ENCODE measurements at places on chromosomes 2 and 18.

GRCh38 chr2:223319601-223320000 is 267.6 kb downstream of the KCNE4 start:
- no peak for DNase-seq

- DNase-seq: no peak
These were observed 291.0 kb upstream of the CDH19 start for GRCh38 chr18:66894851-66895250.

- no peak for DNase-seq
These were observed 110.2 kb downstream of the ANTXR1 start for GRCh38 chr2:69123182-69123581.

DNA sequence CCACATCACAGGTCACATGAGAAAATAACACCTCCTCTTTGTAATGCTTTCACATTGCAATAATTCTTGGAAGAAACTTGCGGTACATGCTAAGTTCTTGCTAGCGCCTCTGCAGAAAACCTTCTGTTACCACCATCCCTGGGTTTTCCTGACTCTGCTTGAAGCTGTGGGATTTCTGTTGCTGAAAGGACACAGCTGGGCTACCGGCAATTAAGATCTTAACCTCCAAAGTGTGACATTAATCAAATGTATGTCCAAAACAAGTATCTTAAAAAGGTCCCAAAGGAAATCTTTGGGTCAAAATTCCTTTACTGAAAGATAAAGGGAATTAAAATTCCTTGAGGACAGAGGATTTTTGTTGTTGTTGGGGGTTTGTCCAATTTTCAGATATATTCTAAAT is 7.5 kb downstream of the CCBE1 start:
- no peak for DNase-seq

GRCh38 chr2:201858281-201859184 is 52.2 kb downstream of the CDK15 start:
- DNase-seq: no peak

- no peak for DNase-seq
These were observed 411.4 kb downstream of the TRIB2 start for GRCh38 chr2:13128139-13128538.

- DNase-seq: no peak
These were observed 385.8 kb downstream of the TRIB2 start for GRCh38 chr2:13102397-13103063.

- DNase-seq: no peak
These were observed 51.3 kb downstream of the TMEM163 start for GRCh38 chr2:134667541-134667940.

DNA sequence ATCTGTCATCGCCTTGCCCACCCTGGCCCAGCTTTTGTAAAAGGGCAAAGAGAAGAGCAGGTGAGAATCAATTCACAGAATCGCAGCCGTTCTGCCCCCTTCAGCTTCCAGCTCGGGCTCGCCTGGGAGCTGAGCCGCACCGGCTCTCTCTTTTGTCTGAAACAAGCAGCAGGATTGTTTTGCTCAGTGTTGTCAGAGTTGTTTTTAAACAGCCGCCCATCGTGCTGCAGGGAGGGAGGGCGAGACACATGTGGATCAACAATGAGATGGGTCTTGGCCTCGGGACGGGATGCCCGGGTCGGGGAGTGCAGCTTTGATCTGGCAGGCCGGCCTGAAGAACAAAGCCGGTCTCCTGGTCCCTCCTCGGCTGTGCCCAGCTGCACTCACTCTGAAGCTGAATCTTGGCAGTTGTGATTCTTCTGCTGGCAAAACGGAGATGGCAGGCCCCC is 39.7 kb upstream of the HDAC4 start:
- no peak for DNase-seq

GRCh38 chr18:24814521-24814920 is 354.1 kb downstream of the HRH4 start:
- no peak for DNase-seq

GRCh38 chr2:883803-884748 is 66.6 kb upstream of the SNTG2 start:
- DNase-seq: no peak
